Heart right ventricle (tissue), 16 donors: ENCODE measurements at places on chromosomes 12 and 14. TPM values are rescaled to one million over a fixed set of nuclear protein-coding genes. Genes with fewer than 3 reads are reported as not detected.

GRCh38 chr12:26791301-26791791 lies 41.6 kb downstream of the ITPR2 start:
- H3K4me3 ChIP-seq, result no peak overlapping the region
- H3K36me3 ChIP-seq, result no peaks in the 10 kb centered on the region
- H3K27ac ChIP-seq, result no peak overlapping the region
- no peak for DNase-seq

- DNase-seq, result no peak
- H3K27me3 ChIP-seq, result no peaks in the 10 kb centered on the region
- H3K4me3 ChIP-seq, result peak overlapping the region; percentile 92
- no peak overlapping the region for H3K27ac ChIP-seq
- H3K4me1 ChIP-seq, result peaks cover 81% of the 10 kb centered on the region
- peaks cover 29% of the 10 kb centered on the region for H3K36me3 ChIP-seq
Observed at GRCh38 chr12:108559748-108560147, 1.2 kb downstream of the SART3 start.

DNA sequence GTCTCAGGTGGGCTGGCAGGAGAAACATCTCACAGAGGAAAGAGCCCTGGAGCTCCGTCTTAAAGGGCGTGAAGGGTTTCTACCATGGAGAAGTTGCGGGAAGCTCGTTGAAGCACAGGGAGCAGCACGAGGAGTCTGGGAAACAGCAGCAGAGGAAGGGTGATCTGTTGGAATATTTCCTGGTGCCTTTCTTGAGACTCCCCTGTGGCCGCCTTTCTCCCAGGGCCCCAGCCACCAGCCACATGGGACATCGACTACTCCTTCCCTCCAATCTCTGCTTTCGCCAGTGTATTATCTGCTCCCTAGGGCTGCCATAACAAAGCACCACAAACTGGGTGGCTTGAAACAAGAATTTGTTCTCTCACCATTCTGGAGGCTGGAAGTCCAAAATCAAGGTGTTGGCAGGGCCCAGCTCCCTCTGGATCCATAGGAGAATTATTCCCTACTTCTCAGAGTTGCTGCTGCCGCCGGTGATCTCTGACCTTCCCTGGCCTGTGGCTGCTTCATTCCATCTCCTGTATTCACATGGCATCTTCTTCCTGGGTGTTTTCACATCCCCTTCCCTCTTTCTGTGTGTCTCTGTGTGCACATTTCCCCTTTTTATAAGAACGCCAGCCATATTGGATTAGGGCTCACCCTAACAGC lies 152.8 kb upstream of the GSC start:
- peak overlapping the region; percentile 64 for H3K27ac ChIP-seq
- H3K27me3 ChIP-seq, result no peaks in the 10 kb centered on the region
- H3K36me3 ChIP-seq, result no peaks in the 10 kb centered on the region
- no peak for DNase-seq

- H3K4me1 ChIP-seq, result peaks cover 34% of the 10 kb centered on the region
- DNase-seq, result no peak
- H3K4me3 ChIP-seq, result no peak overlapping the region
- no peaks in the 10 kb centered on the region for H3K27me3 ChIP-seq
- peaks cover 89% of the 10 kb centered on the region for H3K36me3 ChIP-seq
Observed at GRCh38 chr14:69084023-69084422, 68.9 kb downstream of the DCAF5 start.

AHNAK2 gene
- total RNA-seq, result 1.8 TPM
